ENCODE measurements at places on chromosomes 16 and 17. TPM values are rescaled to one million over a fixed set of nuclear protein-coding genes. Genes with fewer than 3 reads are reported as not detected.

Gene AATK
- 6.6 TPM for total RNA-seq

Gene PYDC1
- total RNA-seq: not detected

Gene LDHD
- total RNA-seq: 55.3 TPM

Gene SP6
- total RNA-seq: 1.4 TPM

Gene VPS25
- 91.8 TPM for total RNA-seq

Gene STXBP4
- 29.0 TPM for total RNA-seq

Gene C17orf78
- total RNA-seq: not detected

Gene DCUN1D3
- total RNA-seq: 16.5 TPM

Gene CD300C
- 1.5 TPM for total RNA-seq

Measured in prostate gland (tissue), 2 donors.